Stimulated activated CD8-positive, alpha-beta memory T cell treated with anti-CD3 and anti-CD28 coated beads, Interleukin-4, amount 100 ng/mL, for 1 hour (primary cell): ENCODE measurements at places on chromosomes 2 and 18.

DNA sequence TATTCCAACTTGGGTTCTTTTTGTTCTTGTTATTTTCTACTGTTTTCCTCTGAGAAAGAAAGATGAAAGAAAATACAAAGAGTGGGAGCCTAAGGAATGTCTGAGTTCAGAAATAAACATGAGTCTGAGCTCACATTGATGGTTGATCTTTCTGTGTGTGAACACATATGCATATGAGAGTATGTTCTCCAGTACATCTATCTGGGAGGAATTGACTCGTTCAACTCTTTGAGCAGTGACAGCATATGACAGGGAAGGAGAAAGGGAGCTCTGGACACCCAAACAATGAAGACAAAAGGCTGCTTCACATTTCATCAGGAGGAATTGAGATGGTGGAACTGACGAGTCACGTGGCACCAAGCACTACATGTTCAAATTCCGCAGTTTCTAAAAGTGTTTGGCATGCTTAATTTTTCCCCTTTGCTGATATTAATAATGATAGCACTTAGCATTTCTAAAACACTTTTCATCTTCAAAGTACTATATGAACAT is 229.8 kb upstream of the ACVR2A start:
- DNase-seq, result no peak

- DNase-seq, result no peak
These were observed 18.7 kb downstream of the ORC2 start for GRCh38 chr2:200944467-200945394.

GRCh38 chr2:174699993-174700766 is 64.1 kb downstream of the CHRNA1 start:
- no peak for DNase-seq

DNA sequence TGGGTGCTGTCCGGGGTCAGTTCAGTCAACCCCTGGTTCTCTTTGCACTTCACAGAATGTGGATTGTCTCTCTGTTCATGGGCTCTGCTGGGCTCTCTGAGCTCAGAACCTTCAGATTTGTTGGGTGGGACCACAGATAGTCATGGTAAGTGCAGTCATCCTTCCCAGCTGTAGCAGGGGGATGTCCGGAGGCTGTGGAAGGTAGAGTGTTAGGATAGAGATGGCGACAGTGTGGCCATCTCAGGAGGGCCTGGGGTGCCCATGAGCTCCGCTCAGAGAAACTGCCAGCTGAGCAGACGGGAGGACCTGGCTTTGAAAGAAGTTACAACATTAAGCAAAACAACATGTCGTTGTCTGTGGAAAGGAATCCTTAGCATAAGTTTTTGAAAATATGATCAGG is 149.8 kb downstream of the FAM210A start:
- DNase-seq, result no peak

- no peak for DNase-seq
These were observed 124.2 kb downstream of the LPIN1 start for GRCh38 chr2:11870584-11870983.

- DNase-seq, result no peak
These were observed 6.6 kb upstream of the STK11IP start for GRCh38 chr2:219591091-219591490.

DNA sequence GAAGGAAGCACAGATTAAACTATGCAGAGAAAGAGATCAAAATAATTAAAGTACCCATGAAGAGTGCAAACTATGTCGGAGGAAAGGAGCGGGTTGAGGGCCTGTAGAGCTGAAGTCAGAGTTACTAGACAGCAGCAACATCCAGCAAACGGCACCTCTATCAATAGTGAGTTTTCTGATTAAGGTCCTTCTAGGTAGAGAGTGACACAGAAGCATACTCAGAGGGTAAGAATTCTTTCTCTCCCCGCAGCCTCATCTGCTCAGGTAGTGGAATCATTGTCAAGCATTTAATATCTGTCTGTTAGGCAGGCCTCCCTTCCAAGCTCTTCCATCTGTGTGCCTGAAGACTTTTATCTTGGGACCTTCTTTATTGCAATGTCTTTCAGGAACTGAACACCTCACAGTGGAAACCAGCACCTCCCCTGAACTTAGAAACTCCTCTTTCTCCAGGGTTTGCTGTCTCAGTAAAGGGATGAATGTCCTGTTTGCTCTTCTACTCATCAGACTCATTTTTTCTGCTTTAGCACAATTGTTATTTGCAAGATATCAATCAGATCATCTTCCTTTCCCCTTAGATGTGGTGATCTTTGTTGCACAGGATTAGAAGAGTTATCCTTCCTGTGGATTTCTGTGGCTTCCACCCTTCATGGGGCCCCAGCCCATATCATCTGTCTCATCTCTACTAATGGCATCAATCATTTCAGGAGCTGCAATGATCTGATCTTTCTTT is 28.8 kb downstream of the SP140 start:
- no peak for DNase-seq

DNA sequence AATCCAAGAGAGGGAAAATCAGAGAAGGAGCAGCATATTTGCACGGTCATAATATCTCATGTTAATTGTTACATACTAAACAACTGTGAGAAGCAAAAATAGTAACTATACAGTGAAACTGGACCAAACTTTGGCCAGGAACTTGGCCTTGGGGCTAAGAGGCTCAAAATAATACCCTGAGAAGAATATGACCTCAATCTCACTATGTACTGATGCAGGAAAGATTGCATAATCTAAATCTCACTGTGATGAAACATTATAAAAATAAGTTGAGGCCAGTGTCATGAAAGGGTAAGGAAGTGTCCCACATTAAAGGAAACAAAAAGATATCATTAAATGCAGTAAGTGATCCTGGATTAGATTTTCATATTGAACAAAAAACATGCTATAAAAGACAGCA is 36.5 kb downstream of the ZRANB3 start:
- DNase-seq, result no peak

GRCh38 chr2:12827721-12828120 is 111.0 kb downstream of the TRIB2 start:
- no peak for DNase-seq

- no peak for DNase-seq
These were observed 556.1 kb downstream of the CMPK2 start for GRCh38 chr2:6309415-6310255.

DNA sequence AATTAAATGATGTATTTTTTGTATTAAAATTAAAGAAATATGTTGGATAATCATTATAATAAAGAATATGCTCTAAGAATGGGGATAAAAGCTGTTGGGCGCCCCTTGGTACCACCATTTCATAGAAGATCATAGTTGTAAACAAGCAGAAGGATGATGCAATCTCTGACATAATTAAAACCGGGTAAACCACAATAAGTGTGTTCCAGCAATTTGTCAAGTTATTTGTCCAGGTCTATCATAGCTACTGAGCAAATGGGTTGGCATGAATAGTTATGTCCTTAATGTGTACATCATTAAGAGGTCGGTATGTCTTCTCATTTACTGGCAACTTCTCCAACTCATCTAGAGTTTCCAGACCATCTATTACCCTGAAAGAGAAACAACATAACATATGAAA is 6.7 kb upstream of the CLK1 start:
- no peak for DNase-seq

DNA sequence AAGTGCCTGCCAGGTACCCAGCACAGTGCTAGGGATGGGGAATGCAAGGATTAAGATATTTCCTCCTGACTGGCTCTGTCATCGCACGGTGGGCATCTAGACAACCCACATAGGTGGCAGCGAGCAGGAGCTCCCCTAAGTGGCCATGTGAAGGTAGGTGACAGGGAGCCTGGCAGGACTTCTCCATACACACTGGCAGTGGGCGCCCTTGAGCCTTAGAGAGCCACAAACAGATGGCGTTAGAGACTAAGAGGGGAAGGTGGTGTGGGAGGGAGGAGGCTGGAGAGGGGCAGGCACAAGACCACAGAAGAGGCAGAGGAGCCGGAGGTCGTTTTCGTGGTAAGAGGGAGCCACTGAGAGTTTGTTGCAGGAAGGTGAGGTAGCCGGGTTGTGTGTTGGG is 15.2 kb downstream of the PRELID3A start:
- DNase-seq, result no peak

DNA sequence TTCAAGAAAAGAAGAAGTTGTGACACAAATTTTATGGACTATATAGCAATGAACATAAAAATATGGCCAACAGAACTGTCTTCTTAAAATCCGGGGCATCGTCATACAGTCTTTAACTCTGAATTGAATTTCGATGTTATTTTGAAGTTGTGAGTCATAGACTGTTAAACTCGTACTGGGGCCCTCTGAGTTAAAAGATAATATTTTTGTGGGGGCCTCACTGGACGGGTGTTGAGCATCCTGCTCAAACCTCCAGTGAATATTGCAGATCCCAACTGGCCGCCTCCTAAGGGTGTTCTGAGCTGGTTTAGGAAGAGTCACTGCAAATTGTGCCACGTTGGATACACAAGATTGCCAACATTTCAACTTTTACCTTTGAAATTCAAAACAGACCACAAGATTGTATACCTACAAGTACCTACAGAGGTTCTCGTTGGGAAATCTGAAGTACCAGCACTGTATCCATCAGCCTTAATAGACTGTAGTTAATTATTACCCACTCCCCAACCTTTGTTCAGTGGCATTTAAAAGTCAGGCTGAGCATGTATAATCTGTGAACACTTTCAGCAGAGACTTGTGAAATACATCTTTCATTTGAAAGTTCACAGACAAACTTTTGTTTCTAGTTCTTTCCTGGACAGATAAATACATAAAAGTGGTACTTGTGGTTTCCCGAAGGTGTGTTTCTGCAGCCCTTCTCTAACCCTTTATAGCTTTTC is 27.8 kb downstream of the KLHL23 start:
- no peak for DNase-seq

- DNase-seq, result no peak
These were observed 115.2 kb upstream of the EML6 start for GRCh38 chr2:54608224-54608623.

DNA sequence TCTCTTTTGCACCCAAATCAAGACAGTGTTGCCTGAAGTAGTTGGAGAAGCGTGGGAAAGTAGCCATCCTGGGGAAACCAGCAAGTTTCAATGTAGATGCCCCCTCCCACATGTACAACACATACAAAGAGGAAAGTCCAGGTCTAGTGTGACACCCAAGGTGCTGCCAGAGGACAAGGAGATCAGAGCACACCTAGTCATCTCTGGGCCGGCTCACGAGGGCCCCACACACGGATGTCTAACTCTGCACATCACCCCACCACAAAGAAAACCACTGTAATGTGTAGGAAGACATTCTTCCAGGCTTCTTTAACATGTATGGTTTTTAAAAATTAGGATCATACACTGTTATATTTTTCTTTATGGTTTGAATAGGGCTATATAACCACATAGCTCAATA is 21.6 kb downstream of the PARD6G start:
- no peak for DNase-seq

DNA sequence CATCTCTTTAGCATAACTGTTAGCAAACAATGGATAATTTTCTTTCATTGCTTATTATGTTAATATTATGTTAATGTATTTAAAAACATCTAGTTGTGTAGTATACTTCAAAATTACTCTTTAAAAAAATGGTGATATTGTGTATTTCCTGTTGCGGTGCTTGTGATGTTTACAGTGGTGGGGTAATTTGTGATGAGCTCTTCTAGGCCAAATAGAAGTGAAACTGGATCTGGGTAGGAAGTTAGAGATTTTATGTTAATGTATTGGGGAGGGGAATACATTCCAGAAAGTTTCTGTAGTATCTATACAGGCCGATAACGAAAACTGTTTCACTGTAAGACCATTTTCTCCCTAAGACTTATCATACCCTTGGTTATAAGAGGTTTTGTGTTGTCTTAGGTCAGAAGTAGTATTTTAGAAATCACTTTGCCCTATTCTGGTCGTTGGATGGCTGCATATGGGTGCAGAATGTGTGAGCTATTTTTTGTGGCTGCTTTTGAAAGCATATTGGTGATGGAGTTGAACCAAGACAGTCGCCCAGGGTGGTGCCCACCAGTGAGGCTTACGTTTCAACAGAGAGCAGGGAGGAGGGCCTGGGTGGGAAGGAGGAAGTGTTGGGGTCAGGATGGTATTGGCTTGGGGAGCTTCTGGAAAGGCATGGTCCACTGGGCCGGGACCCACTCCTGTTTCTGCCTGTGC is 5.8 kb downstream of the TSHZ1 start:
- DNase-seq, result no peak

DNA sequence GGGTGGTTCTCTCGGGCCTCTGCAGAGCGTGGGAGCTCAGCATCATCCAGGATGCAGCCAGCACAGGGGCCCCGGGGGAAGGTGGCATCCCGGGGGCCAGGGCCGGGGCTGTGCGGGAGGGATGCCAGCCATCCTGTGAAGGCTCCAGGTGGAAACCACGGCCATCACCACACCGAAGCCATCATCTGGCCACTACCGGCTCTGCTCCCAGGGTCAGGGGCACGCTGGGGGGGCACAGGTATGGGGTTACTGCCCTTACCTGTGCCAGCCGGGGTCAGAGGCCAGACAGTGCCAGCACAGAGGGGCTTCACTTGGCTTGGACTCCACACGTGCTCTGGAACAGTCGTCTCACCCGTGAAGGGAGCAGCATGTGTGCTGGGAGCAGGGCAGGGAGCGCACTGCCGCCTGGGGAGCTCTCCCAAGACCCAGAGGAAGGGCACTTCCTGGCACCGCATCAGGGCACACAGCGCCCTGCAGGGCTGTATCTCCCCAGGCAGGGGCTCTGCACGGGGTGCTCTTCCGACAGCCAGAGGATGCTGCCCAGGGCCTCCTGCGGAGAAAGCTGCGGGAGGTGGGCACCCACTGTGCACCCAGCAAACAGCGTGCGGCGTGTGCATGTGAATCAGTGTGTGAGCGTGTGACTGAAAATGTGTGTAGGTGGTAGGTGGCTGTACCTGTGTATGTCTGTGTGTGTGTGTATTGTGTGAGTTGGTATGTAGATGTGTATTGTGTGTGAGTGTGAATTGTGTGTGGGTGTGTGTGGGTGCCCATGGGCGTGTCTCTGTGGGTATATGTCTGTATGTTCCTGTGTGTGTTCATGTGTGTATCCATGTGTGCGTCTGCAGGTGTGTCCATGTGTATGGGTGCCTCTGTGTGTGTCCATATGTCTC is 75.0 kb downstream of the PTGR3 start:
- no peak for DNase-seq

GRCh38 chr2:118032169-118033013 is 18.5 kb upstream of the CCDC93 start:
- DNase-seq, result no peak

- no peak for DNase-seq
These were observed 435.7 kb upstream of the SETBP1 start for GRCh38 chr18:44245019-44245418.

- DNase-seq, result no peak
These were observed 81.2 kb downstream of the ADD2 start for GRCh38 chr2:70686577-70687460.
